Glutamatergic neuron (in vitro differentiated cells): ENCODE measurements at places on chromosomes 7 and 10. TPM values are rescaled to one million over a fixed set of nuclear protein-coding genes. Genes with fewer than 3 reads are reported as not detected.

JAKMIP3 gene
- total RNA-seq: 0.44 TPM

HTRA1 gene
- total RNA-seq: 1.4 TPM

RBM20 gene
- total RNA-seq: 5.8 TPM

NUTM2E gene
- total RNA-seq: 0.86 TPM

LRRC4 gene
- 60.0 TPM for total RNA-seq

UNCX gene
- total RNA-seq: 106 TPM

GDI2 gene
- total RNA-seq: 294 TPM

GPC2 gene
- 530 TPM for total RNA-seq

UFSP1 gene
- 3.2 TPM for total RNA-seq

INSIG1 gene
- total RNA-seq: 95.2 TPM

SEC31B gene
- 22.3 TPM for total RNA-seq
